ENCODE measurements at places on chromosomes 2 and 18. TPM values are rescaled to one million over a fixed set of nuclear protein-coding genes. Genes with fewer than 3 reads are reported as not detected.

The SERPINB11 gene
- total RNA-seq: 0.17 TPM

The FNDC4 gene
- total RNA-seq: 4.0 TPM

The MTX2 gene
- 44.5 TPM for total RNA-seq

The POTEI gene
- not detected for total RNA-seq

The PIEZO2 gene
- 0.61 TPM for total RNA-seq

The CYP26B1 gene
- total RNA-seq: 12.8 TPM

The MRPL19 gene
- 72.9 TPM for total RNA-seq

The CDH19 gene
- total RNA-seq: 1.2 TPM

The AQP12B gene
- total RNA-seq: not detected

The RAB17 gene
- total RNA-seq: 0.36 TPM

The KIAA2012 gene
- not detected for total RNA-seq

The CXCR4 gene
- total RNA-seq: 0.71 TPM

The FKBP7 gene
- 9.7 TPM for total RNA-seq

The PRPF40A gene
- 73.5 TPM for total RNA-seq

The TEKT4 gene
- total RNA-seq: not detected

The MAP2 gene
- 0.86 TPM for total RNA-seq

The HOXD12 gene
- not detected for total RNA-seq

The GPAT2 gene
- total RNA-seq: not detected

The RND3 gene
- total RNA-seq: 44.2 TPM

The AQP4 gene
- not detected for total RNA-seq

The APCDD1 gene
- not detected for total RNA-seq

The OTX1 gene
- 1.8 TPM for total RNA-seq

The SPEG gene
- 5.4 TPM for total RNA-seq

The RSAD2 gene
- total RNA-seq: 0.13 TPM

The BMP10 gene
- total RNA-seq: not detected

The ITGA4 gene
- 1.6 TPM for total RNA-seq

The CCDC141 gene
- not detected for total RNA-seq

The CSRNP3 gene
- total RNA-seq: not detected

The UBXN4 gene
- 41.2 TPM for total RNA-seq

The ANKRD39 gene
- 20.1 TPM for total RNA-seq

The GKN2 gene
- total RNA-seq: 3.5 TPM

The GPR155 gene
- 0.26 TPM for total RNA-seq

The CD28 gene
- total RNA-seq: not detected

The APLF gene
- total RNA-seq: 0.66 TPM

The ORMDL1 gene
- 46.9 TPM for total RNA-seq

The SPR gene
- total RNA-seq: 144 TPM

The LIMS3 gene
- not detected for total RNA-seq

The RHOB gene
- 297 TPM for total RNA-seq

The NT5C1B gene
- total RNA-seq: not detected

The C2orf81 gene
- total RNA-seq: 2.7 TPM

The MAL gene
- not detected for total RNA-seq

The BCL11A gene
- total RNA-seq: 0.10 TPM

The ZBTB7C gene
- 0.33 TPM for total RNA-seq

The ECEL1 gene
- total RNA-seq: 0.16 TPM
